DMS53 (cell line): ENCODE measurements at places on chromosomes 12 and 14.

DNA sequence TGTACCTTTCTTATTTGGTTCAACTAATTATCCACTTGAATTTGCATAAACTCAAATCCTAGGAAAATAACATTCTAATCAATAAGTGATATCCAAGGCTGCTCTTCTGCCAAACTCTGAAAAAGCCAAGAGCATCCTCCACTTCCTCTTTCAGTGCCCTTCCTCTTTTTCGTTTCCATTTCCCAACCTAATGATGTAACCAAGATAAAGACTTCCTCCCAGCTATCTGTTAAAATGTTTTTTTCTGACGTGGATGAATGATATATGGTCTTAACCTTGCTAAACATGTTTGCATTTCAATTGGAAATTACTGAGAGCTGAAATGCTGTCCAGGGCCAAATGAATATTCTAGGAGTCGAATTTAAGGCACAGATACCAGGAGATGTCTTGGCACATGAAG is 459.5 kb upstream of the PDE3A start:
- DNase-seq: no peak

DNA sequence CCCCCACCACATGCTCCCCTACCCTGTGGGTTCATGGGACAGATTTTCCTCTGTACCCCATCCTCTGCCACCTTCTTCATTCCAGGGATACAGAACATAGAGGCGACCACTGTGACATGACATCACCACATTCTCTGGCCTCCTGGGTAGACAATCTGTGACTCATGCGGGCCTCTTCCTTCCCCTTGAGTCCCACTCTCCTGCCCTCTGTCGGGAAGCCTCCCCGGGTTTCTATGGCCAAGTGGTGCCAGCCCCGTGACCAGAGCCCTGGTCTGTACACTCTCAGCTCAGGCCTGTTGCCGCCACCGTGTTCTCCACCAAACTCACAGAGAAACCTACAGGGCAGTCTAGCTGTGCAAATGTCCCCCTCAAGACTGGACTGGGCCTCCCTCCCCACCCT is 8.0 kb downstream of the CLMN start:
- peak; percentile 51 for DNase-seq

DNA sequence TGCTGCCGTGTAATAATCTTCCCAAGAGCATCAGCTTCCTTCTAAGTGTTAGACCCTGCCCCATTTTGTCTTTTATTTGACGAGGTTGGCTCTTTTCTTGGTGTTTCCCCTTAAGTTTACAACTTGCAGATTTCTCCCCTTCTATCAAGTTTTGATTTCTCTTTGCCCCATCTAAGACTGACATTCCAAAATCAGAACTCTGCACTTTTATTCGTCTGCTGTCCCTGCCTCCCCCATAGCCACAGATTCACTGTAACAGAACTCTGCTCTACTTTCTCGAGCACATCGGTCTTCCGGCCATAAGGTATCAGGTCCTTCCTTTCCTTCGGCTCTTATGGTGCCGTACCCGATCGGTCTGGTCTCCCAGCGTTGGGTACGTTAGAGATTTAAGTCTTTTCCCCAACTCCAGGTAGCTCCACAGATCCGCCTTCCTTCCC is 563 bp downstream of the DCP1B start:
- DNase-seq: peak; percentile 81

GRCh38 chr14:77347751-77348150 is 26.9 kb downstream of the GSTZ1 start:
- no peak for DNase-seq

DNA sequence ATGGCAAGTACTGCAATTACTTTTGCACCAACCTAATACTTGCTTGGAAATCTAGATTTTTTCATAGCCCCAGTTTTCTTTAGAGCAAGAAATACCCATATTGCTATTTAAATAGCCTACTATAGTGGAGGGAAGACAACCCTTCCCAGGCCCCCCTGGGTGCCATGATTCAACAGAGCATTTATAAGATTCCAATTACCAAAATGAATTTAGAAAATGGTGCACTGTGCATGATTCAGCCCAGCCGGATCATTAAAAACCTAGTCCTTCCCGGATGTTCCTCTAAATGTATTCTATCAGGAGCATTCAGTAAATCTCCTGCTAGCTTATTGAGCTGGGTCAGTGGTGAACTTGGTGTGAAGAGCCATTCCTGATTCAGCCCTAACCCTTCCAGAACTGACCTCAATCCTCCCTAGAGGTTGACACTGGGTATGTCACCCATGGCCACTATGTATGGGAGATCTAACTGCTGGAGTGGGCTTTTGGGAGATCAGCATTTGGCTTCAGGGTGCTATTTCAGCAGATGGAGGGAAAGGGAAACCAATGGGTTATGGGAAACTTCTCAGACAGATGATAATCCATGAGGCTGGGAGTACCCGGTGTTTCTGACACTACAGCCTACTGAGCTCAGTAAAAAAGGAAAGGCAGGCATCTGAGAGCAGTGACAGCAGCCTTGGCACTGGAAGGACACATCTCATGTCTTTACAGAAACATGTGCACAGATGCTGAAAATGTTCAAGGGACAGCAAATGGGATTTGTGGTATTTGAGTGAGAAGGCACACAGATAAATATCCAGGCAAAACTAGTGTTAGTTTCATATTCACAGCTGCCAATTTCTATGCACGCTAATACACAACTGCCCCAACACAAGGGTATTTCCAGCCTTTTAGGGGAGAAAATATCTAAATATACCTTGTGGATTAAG is 258.9 kb downstream of the DPF3 start:
- DNase-seq: no peak

GRCh38 chr12:15186597-15186996 is 34.6 kb downstream of the RERG start:
- DNase-seq: peak; percentile 49

GRCh38 chr12:49236423-49236822 is 28.5 kb upstream of the TUBA1C start:
- DNase-seq: no peak

- no peak for DNase-seq
Observed at GRCh38 chr12:20274008-20274407, 94.3 kb upstream of the PDE3A start.

DNA sequence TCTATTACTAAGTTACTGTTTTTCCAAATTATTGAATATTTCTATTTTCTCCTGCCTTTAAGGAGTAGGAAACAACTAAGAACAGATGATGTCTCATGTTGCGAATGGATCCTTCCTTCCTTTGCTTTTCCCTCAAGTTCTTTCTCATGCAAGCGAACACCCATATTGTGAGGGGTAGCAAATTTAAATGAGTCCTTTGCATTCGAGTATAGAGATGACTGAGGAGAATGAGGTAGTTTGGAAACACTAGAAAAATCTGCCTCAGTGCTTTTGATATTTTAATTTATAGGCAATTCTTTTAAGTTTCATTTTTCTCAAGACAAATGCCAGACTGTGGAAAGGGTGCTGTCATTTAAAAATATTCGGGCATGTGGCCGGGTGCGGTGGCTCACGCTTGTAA is 56.1 kb downstream of the TRAF3 start:
- DNase-seq: no peak

DNA sequence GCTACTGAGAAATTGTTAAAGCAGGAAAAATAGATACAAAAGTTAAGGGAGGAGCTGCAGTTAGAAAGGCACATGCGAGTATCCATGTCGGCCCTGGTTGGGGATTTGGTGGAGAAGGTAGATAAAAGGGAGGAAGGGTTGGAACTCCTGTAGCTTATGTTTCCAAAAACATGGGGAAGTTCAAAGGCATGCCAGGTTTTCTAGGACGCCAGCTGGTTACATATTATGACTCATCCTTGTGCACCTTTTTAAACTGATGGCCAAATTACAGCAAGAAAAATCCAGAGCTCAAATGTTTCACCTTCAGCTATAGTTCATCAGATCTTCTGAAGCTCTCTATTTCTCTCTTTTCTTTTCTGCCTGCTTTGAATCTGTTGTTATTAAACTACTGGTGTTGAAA is 13.2 kb upstream of the MAP4K5 start:
- peak; percentile 73 for DNase-seq

DNA sequence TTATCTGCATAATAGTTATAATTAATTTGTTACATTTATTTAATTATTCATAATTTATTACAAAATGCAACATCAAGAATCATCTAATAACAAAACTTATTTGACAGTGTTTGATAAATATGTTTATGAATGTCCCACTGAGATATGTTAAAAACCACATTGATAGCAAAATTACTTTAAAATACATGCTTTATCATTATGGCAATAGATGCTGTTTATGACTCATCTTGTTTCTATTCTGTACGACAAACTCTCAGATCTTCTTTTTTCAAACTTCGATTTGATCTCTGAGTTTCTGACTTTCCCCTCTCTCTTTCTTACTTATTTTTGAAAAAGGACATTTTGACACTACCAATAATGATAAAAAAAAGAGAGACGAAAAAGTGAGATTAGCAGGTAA is 56.8 kb upstream of the LRRK2 start:
- DNase-seq: no peak

DNA sequence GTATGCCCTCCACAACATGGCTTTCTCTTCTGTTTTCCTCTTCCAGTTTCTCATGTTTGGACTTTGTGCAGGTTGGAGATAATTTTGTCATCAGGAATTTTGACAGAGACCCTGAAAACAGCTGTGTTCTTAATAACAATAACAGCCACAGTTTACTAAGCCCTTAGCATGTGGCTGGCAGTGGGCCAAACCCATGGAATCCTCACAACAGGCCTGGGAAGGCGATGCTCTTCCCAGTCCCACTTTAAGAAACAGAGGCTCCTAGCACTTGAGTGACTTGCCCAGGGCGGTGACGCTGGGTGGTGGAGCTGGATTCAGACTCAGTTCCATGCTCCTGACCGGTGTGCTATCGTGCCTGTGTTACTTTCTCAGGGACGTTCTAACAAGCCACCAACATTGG is 20.1 kb upstream of the PLEKHG3 start:
- no peak for DNase-seq

DNA sequence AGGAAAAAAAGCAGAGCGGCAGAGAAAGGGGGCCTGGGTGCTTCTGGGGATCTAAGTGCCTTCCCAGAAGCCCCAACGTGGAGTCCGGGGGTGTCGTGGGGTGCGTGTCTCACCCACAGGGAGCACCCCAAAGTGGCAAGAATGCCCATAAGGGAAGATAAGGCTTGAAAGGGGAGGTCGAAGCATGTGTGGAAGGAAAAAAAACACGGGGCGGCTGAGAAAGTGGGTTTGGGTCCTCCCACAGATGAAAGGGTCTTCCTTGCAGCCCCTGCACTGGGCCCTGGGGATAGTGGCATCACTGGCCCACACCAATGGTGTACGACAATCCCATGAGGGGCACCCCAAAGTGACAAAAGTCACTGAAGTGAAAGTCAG is 275.5 kb downstream of the ALG10 start:
- no peak for DNase-seq

- DNase-seq: peak; percentile 39
Observed at GRCh38 chr14:54981698-54982097, 45.2 kb downstream of the WDHD1 start.

GRCh38 chr14:95297832-95298231 is 21.9 kb downstream of the CLMN start:
- DNase-seq: no peak

- no peak for DNase-seq
Observed at GRCh38 chr14:69068744-69069421, 84.0 kb downstream of the DCAF5 start.

DNA sequence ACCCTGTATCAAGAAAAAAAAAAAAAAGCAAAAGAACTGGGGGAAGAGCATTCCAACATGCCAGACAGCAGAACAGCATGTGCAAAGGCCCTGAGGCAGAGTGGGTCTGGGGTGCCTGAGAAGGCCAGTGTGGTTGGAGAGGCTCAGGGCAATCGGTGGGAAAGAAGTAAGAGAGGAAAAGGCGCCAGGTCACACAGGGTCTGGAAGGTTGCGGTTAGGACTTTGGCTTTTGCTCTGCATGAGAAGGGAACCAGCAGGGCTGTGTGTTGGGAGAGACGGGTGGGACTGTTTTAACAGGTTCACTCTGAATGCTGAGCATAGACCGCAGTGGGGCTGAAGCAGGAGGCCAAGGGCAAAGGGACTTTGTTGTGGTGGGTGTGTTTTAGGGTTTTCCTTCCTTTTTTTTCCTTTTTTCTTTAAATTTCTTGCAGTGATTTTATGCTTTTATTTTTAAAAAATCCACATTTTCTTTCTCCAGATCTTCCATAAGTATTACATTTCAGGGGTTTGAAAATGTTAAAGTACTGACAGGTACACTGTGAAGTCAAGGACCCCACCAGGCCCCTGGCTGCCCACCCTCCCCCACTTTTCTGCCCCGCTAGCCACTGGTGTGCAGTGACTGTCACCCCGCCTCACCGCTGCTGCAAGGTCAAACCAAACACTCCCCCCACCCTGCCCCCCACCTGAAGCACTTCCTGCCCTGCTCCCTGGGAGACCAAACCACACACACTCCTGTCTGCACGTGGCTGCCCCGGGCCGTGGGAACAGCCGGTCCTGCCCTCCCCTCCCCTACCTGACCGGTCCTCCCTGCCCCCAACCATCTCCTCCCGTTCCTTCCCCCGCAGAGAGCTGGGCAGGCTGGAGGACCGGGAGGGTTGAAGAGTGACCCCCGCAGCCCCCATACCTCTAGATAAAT is 30.0 kb downstream of the DTX1 start:
- peak; percentile 70 for DNase-seq

DNA sequence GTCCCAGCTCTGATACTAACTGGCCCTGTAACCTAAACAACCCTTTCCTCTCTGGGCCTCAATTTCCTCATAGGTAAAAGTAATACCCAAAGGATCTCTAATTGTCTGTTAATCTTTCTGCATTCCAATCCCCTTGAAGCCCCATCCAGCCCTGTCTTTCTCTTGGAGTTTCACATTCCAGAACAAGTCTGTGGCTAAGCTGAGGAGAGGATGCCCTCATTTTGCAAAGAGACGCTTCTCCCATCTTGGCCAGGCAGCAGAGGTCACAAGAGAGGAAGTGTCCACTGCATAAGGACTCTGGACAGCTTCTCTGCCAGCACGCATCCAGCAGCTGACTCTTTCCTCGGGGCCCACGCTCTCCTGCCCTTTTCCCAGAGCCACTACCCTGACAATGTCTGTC is 263.4 kb upstream of the FKBP4 start:
- no peak for DNase-seq

GRCh38 chr12:100031836-100032235 is 47.1 kb upstream of the ANKS1B start:
- DNase-seq: no peak

GRCh38 chr12:19946550-19946949 is 421.8 kb upstream of the PDE3A start:
- DNase-seq: peak; percentile 95
